Kidney (tissue), 22 donors: ENCODE measurements at places on chromosomes 5 and 9. TPM values are rescaled to one million over a fixed set of nuclear protein-coding genes. Genes with fewer than 3 reads are reported as not detected.

Gene LMX1B
- total RNA-seq, result 0.57 TPM

Gene SPINK5
- total RNA-seq, result 0.91 TPM

Gene ADAMTS19
- not detected for total RNA-seq

Gene CLK4
- 37.8 TPM for total RNA-seq

Gene FCN2
- 3.6 TPM for total RNA-seq

Gene PCDHA3
- 1.4 TPM for total RNA-seq

Gene TMC1
- total RNA-seq, result 0.25 TPM

Gene PCDHAC2
- 3.6 TPM for total RNA-seq

Gene SPINK6
- total RNA-seq, result not detected
